ENCODE measurements at places on chromosomes 4 and X.

GRCh38 chr4:153573881-153574802 lies 108.0 kb downstream of the TMEM131L start:
- no peaks in the 10 kb centered on the region for H3K27me3 ChIP-seq
- no peaks in the 10 kb centered on the region for H3K36me3 ChIP-seq
- peaks cover 10% of the 10 kb centered on the region for H3K4me1 ChIP-seq

- no peak overlapping the region for H3K4me3 ChIP-seq
- H3K27ac ChIP-seq: no peak overlapping the region
- no peaks in the 10 kb centered on the region for H3K27me3 ChIP-seq
- H3K4me1 ChIP-seq: peaks cover 4% of the 10 kb centered on the region
- DNase-seq: no peak
Observed at GRCh38 chrX:18946611-18947010, 37.3 kb downstream of the PHKA2 start.

DNA sequence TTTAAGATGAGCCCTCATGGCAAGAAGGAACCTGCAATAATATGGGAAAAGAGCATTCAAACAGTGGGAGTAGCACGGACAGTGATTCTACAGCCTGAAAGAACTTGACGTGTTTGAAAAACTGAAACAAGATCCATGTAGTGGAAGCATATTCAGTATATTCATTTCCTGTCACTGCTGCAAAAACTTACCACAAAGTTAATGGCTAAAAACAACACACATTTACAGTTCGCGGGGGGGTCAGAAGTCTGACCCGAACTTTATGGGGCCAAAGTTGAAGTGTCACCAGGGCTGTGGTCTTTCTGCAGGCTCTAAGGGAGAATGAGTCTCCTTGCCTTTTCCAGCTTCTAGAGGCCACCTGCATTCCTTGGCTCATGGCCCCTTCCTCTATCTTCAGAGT lies 52.6 kb upstream of the ARX start:
- no peak overlapping the region for H3K4me3 ChIP-seq
- no peak overlapping the region for H3K27ac ChIP-seq
- no peaks in the 10 kb centered on the region for H3K27me3 ChIP-seq

- no peak overlapping the region for H3K4me3 ChIP-seq
- H3K36me3 ChIP-seq: peaks cover 20% of the 10 kb centered on the region
- no peak for DNase-seq
- H3K4me1 ChIP-seq: peaks cover 3% of the 10 kb centered on the region
- H3K27me3 ChIP-seq: no peaks in the 10 kb centered on the region
Observed at GRCh38 chrX:65528705-65529340, 5.8 kb downstream of the LAS1L start.

- DNase-seq: no peak
- no peak overlapping the region for H3K4me3 ChIP-seq
- no peaks in the 10 kb centered on the region for H3K36me3 ChIP-seq
- H3K27me3 ChIP-seq: no peaks in the 10 kb centered on the region
Observed at GRCh38 chr4:66246643-66247042, 576.4 kb upstream of the EPHA5 start.

- no peaks in the 10 kb centered on the region for H3K4me1 ChIP-seq
- H3K27ac ChIP-seq: no peak overlapping the region
- no peaks in the 10 kb centered on the region for H3K27me3 ChIP-seq
- H3K4me3 ChIP-seq: no peak overlapping the region
Observed at GRCh38 chrX:119694601-119695534, 1.9 kb upstream of the SEPTIN6 start.

DNA sequence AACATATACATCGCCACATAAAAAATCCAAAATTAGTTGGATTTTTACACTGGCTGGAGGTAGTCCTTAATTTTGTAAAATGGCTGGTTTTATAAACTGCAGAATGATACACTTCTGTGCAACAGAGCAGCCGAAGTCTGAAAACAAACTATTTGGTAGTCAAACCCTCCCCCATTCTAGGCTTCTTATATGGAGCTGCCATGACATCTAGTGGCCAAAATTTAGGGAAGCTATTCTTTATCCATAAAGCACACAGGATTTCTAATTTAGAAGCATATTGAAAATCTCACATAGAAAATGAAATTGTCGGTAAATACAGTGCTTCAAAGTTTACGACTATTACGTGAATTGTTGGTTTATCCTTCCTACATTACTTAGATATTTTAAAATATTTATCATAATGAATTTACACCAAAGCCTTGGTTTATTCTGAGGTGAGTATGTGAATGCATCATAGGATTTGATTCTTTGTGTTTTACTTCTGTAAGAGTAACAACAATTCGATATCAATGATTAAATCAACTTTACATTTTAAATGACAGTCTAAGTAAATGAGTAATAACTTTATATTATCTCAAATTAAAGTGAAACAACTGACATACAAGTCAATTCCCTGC lies 113.4 kb upstream of the FAM241A start:
- DNase-seq: no peak
- no peak overlapping the region for H3K4me3 ChIP-seq
- H3K27ac ChIP-seq: no peak overlapping the region
- no peaks in the 10 kb centered on the region for H3K4me1 ChIP-seq
- no peaks in the 10 kb centered on the region for H3K36me3 ChIP-seq

DNA sequence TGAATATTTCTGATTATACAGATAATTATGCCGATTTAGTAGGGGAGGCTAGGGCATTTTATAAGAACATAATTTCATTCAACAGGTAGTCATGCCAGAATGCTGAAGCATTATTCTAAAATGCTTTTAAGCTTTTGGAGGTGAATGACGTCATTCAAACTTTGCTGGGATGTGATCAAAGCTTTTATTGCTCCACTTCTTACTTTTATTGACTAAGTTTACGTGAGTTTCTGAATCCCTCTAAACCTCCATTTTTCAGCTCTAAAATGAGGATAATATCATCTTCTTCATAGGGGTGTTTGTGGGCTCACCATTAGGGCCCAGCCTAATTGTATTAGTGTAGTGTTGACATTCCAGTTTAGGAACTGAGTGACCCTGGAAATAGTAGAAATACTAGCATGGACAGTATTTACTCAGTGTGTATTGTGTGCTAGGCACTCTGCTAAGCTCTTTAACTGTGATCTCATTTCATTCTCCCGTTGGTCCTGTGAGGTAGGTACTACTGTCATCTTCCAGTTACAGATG lies 3.0 kb downstream of the WWC2 start:
- DNase-seq: no peak
- H3K27me3 ChIP-seq: no peaks in the 10 kb centered on the region
- H3K4me1 ChIP-seq: no peaks in the 10 kb centered on the region
- H3K4me3 ChIP-seq: no peak overlapping the region
- no peak overlapping the region for H3K27ac ChIP-seq

DNA sequence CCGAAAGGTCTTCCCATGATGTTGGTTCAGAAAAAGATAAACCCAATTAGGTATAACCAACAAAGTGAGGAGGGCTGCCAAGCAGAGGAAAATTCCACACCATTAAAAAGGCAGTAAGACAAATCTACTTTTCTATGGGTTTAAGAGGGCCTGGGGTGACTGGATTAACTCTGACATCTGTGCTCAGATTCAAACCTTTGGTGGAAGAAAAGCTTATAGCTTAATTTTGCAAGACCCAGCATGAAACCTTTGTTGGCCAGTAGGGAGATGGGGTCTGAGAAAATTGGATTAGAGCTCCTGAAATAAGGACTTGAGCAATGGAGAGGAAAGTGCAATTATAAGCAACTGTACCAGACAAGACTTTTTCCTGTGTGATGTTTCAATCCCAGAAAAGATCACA lies 104.2 kb downstream of the KDR start:
- no peak overlapping the region for H3K27ac ChIP-seq
- no peaks in the 10 kb centered on the region for H3K36me3 ChIP-seq
- DNase-seq: no peak
- no peaks in the 10 kb centered on the region for H3K27me3 ChIP-seq
- no peaks in the 10 kb centered on the region for H3K4me1 ChIP-seq

DNA sequence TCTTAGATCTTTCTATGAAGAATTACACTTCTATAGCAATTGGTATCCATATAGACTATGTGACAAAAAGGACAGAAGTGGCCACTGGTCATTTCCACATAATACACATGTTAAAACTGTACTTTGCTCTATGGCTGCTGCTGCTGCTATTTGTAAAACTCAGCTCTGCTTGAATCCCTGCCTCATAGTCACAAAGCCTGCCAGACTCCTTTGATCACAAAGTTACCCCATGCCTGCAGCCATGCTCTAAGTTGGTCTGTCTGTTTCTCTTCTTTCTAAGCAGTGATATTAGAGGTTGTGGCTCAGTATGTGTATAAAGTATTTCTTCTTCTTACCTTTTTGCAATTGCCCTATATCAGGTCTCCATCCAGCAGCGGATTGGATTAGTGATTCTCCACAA lies 210.9 kb downstream of the GRID2 start:
- H3K27ac ChIP-seq: no peak overlapping the region
- H3K36me3 ChIP-seq: no peaks in the 10 kb centered on the region
- DNase-seq: no peak
- H3K4me1 ChIP-seq: no peaks in the 10 kb centered on the region

GRCh38 chr4:53713767-53714166 lies 122.5 kb upstream of the LNX1 start:
- no peak overlapping the region for H3K27ac ChIP-seq
- H3K4me3 ChIP-seq: no peak overlapping the region
- no peaks in the 10 kb centered on the region for H3K27me3 ChIP-seq
- no peaks in the 10 kb centered on the region for H3K36me3 ChIP-seq
- peaks cover 5% of the 10 kb centered on the region for H3K4me1 ChIP-seq
- DNase-seq: no peak

- no peak for DNase-seq
- H3K36me3 ChIP-seq: no peaks in the 10 kb centered on the region
- H3K4me1 ChIP-seq: no peaks in the 10 kb centered on the region
- H3K27me3 ChIP-seq: no peaks in the 10 kb centered on the region
- no peak overlapping the region for H3K27ac ChIP-seq
- no peak overlapping the region for H3K4me3 ChIP-seq
Observed at GRCh38 chr4:96102541-96103026, 262.7 kb downstream of the PDHA2 start.

DNA sequence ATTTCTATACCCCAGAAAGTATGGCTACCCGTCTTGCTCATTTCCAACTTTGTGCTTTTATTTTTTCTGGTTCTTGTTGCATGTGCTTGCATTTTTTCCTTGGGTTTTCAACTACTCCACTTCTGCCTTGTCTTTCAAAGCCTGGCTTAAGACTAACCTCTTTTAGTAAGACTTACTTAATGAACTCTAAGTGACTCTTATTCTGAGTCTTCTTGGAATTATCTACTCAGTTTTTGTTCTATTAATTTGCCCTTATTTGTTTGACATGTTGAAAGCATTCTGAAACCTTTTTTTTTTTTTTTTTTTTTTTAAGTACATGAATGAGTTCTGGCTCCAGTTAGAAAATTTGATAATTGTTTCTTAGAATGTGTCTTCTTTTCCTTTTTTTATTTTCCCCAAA lies 74.8 kb downstream of the SLIT2 start:
- H3K4me1 ChIP-seq: no peaks in the 10 kb centered on the region
- no peaks in the 10 kb centered on the region for H3K27me3 ChIP-seq
- DNase-seq: no peak
- no peaks in the 10 kb centered on the region for H3K36me3 ChIP-seq
- no peak overlapping the region for H3K4me3 ChIP-seq
